NCI-H526 (cell line): ENCODE measurements at places on chromosomes 16 and 17.

GRCh38 chr17:4658478-4659305 is 17.2 kb upstream of the ALOX15 start:
- DNase-seq, result no peak

DNA sequence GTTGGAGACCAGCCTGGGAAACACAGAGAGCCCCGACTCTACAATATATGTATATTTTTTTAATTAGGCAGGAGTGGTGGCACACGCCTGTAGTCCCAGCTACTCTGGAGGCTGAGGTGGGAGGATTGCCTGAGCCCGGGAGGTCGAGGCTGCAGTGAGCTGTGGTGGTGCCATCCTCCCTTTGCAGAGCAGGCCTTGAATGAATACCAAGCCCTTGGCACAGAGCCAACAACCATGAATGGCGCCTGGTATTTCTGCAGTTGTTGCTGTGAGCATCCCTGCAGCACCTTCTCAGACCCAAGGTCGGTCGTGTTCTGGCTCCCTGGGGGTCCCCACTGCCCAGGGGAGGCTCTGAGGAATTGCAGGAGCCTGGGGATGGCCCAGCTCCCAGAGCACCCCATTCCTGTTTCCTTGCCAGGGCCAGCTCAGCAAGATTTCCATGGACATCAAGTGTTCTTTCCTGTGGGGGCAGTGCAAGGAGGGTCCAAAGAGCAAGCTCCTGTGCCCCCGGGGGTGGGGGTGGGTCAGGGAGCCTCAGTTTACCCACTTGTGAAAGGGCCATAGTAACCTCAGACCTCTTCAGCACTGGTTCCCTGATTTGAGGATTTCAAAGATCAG is 25.6 kb upstream of the RMI2 start:
- DNase-seq, result no peak

- peak; percentile 66 for DNase-seq
Measured at GRCh38 chr16:81505011-81505661, 60.5 kb downstream of the CMIP start.

GRCh38 chr17:48505788-48506187 is 25.0 kb downstream of the HOXB1 start:
- DNase-seq, result no peak

DNA sequence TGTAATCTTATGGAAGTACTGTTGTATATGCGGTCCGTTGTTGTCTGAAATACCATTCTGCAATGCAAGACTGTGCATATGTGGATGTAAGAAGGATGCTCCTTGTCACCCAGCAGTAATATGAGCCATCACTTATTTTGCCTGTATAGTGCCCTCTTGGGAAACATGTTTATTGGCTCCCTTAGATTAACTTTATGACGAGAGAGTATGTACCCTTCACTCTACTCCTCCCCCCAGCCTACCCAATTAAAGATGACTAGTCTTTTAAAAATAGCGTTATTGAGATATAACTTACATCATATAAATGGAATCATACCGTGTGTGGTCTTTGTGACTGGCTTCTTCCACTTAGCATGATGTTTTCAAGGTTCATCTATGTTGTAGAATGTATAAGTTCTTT is 33.6 kb downstream of the FTO start:
- DNase-seq, result no peak

DNA sequence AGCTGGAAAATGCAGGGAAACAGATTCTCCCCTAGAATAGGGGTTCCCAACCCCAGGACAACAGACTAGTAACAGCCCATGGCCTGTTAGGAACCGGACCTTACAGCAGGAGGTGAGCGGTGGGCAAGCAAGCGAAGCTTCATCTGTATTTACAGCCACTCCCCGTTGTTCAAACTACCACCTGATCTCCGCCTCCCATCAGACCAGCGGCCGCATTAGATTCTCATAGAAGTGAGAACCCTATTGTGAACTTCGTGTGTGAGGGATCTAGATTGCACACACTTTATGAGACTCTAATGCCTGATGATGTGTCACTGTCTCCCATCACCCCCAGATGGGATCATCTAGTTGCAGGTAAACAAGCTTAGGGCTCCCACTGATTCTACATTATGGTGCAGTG is 3.5 kb downstream of the CD300LB start:
- DNase-seq, result no peak

DNA sequence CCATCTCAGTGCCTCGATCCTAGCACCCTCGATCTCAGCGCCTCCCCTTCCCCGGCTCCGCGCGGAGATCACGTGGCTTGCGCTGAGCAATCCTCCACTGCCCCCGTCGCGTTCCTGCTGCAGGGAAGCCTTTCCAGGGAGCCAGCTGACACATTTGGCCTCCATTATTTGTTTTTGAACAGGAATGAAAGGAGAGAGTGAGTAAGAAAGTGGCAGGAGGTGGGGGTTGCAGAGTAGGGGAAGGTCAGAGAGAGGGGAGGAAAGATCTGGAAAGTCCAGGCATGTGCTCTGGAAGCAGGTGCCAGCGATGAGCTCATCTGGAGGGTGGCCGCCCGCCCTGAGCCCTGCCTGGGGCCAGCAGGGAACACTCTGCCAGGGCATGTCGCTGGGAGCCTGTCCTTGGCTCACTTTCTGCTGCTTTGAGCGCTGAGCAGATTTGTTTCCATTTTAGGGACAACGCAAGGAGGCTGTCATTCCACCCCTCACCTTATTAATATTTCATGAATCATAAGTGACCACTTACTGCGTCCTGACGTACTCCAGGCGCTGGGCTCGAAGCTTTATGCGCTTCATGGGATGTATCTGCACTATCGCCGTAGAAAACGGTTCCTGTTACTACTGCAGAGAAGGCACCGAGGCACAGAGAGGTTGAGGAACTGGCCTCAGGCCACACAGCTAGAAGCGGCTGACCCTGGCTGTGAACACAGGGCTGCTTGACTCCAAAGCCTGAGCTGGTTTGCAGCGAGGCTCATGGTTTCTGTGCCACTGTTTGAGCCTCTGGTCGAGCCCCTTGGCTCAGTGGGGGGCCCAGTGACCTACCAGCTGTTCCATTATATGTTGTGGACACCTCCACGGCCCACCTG is 283.1 kb downstream of the SEC14L1 start:
- DNase-seq, result no peak

GRCh38 chr17:32445497-32445896 is 1.2 kb downstream of the PSMD11 start:
- DNase-seq, result no peak

DNA sequence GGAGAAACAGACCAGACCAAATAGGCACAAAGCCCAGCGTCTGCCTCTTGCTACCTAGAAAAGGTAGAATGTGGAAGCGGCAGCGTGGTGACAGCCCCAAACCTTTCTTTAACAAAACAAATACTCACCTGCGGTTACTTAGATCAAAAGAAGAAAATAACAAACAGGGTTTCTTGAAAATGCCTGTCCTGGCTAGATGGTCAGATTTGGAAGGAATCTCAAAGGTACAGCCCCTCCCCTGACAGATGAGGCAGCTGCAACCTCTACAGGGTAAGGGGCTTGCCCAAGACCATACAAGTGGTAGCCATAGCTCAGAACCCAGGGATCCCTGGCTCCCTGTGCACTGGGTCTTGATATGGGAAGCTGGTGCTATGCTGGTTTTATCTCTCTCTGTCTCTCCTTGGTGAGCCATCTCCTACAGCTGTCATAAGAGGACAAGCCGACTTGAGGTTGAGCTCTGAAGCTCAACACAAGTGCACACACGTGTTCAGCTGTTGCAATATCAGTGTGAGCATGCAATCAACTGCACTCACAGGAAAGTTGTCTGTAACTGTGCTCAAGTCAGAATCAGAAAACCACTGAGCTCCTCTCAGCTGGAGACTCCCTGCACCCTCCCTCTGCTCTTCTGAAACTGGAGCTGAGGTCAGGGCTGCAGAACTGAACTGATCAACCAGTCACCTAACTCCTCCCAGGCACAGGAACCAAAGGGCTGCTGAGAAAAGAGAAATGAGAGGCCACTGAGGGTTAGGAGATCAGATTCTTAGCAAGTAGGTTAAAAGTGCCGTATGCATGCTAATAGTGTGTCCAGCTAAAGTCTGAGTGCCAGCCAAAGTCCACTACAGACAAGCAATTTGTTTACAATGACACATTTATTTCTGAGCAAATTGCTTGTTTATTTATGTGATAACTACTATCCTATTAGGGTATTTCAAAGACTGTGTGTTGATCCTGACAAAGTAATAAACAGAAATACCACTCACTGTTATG is 6.1 kb upstream of the RNF157 start:
- DNase-seq, result no peak

GRCh38 chr17:81536299-81537290 is 8.4 kb downstream of the FSCN2 start:
- no peak for DNase-seq

GRCh38 chr17:49741692-49742076 is 22.2 kb downstream of the FAM117A start:
- DNase-seq, result no peak

DNA sequence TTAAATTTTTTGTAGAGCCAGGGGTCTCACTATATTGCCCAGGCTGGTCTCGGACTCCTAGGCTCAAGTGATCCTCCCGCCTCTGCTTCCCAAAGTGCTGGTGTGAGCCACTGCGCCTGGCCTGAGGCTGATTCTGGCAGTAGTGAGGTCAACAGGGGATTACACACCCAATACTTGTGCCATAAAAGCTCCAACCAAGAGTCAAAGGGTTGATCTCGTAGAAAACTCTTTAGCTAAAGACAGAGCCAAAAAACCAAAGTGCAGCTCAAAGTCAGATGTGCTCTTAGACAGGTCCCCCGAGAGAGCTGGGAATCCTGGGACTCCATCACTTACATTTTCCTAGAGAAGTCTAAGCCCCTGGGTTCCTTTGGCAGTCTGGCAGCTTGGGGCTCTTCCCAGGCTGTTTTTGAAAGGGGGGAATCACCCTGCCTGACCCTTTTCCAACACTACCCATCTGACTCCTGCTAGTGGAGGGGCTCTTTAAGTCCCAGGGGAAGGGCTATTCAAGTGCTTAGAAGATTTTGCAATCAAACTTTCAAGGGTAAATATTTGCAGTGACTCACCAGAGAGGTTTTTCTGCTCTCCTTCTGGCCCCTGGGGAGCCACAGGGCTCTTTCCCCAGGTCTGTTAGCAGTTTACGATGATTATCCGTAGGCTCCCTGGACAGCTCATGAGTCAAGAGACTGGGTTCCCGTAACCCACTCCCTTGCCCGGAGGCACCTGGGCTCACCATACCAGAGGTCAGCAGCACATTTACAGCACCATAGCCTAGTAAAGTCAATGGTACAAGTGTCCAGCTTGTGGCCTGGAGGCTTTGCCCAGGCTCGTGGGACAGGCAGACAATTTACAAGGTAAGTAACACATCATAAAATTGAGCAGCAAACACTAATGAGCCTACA is 408.7 kb downstream of the SLC39A11 start:
- no peak for DNase-seq

DNA sequence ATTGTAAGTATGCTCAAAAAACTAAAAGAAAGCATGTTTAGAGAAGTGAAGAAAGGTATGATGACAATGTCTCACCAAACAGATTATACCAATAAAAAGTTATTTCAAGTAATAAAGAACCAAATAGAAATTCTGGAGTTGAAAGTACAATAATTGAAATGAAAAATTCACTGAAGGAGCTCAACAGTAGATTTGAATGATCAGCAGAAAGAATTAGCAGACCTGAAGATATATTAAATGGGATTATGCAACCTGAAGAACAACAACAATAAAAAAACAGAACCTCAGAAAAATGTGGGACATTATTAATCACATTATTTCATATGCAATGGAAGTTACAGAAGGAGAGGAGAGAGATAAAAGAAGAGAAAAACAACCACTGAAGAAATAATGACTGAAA is 57.6 kb downstream of the ABCA8 start:
- no peak for DNase-seq

GRCh38 chr17:34012709-34013375 is 242.2 kb upstream of the CCL2 start:
- DNase-seq, result no peak

- DNase-seq, result no peak
Measured at GRCh38 chr17:48504953-48505352, 25.9 kb downstream of the HOXB1 start.

GRCh38 chr17:36928471-36929345 is 8.6 kb upstream of the LHX1 start:
- no peak for DNase-seq

- peak; percentile 50 for DNase-seq
Measured at GRCh38 chr17:33750943-33751701, 458.0 kb upstream of the ASIC2 start.

DNA sequence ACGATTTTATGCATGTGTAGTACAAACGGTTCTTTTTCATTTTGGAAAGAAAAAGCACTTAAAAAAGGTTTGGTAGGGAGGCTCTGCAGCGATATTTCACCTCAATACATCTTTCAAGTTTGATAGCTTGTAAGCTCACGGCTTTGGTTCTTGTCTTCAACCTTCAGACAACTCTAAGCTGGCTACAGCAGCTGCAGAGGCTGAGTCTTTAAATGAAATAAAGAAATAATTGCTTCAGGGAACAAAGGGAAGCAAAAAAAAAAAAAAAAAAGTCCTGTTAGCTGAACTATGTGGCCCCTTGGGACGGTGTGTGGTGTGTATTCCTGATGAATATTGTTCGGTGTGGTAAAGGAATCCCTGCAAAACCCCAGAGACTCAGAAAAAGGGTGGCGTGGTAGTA is 265.1 kb downstream of the NTN1 start:
- DNase-seq, result no peak

DNA sequence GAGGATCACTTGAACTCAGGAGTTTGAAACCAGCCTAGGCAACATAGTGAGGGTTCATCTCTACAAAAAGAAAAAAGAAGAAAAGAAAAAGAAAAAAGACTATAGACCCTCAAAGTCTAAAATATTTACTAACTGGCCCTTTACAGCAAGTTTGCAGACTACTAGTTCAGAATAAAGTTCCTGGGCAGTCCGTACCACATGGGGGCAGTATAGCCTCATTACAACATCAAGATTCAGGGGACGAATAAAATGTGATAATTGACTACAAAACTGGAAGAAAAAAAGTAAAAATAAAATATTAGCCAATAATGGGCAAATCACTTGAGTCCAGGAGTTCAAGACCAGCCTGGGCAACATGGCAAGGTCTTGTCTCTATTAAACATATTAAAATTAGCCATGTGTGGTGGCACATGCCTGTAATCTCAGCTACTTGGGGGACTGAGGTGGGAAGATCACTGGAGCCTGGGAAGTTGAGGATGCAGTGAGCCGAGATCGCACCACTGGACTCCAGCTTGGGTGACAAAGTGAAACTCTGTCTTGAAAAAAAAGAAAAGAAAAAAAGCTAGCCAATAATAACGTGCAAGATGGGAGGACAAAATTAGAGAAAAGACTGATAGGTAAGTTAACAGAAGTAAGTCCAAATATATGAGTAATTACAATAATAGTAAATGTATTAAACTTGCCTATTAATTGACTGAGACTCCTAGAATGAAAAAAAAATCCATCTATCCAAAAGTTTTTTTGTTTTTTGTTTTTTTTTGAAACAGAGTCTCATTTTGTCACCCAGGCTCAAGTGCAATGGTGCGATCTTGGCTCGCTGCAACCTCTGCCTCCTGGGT is 129.4 kb upstream of the SEC14L1 start:
- peak; percentile 27 for DNase-seq

GRCh38 chr16:55488306-55488705 is 9.3 kb downstream of the MMP2 start:
- DNase-seq, result no peak
